ENCODE measurements at places on chromosomes 1 and 21.

DNA sequence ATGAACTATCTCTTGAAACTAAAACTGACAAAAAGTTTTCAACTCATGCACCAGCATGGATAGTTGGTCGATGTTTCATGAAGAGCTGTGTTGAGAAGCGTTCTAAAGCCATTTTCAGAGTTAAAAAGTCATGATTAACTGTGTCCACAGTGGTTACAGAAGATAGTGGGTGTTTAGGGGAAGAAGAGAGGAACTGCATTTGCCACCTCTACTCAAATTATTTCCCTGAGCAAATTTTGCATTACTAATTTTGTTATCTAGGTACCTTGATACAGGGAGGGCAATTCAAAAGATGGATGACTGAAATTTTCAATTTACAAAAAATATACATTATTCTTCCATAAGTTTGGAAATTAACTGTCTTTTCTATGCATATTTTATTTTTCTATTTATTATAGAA, 15.5 kb downstream of the SAMSN1 start:
- no peak for DNase-seq

GRCh38 chr1:108664481-108664880, 3.6 kb upstream of the HENMT1 start:
- DNase-seq = no peak

DNA sequence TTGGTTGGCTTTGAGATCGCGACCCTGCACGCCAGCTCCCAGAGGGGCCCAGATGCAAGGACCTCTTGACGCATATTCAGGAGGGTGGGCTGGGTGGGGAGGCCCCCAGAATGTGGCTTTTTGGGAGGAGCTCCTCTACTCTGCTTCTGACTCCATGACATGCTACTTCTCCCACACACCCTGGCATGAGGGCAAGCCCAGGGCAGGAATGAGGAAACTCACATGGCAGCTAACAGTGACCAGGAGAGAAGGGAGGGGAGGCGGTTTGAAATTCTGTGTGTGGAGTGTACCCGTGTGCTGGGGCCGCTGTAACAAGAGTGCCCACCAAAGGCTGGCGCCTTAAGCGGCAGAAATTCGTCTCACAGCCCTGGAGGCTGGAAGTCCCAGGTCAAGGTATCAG, 61.3 kb upstream of the GPR153 start:
- DNase-seq = no peak

- DNase-seq = no peak
These were observed 69.3 kb downstream of the NR5A2 start for GRCh38 chr1:200096774-200097173.

DNA sequence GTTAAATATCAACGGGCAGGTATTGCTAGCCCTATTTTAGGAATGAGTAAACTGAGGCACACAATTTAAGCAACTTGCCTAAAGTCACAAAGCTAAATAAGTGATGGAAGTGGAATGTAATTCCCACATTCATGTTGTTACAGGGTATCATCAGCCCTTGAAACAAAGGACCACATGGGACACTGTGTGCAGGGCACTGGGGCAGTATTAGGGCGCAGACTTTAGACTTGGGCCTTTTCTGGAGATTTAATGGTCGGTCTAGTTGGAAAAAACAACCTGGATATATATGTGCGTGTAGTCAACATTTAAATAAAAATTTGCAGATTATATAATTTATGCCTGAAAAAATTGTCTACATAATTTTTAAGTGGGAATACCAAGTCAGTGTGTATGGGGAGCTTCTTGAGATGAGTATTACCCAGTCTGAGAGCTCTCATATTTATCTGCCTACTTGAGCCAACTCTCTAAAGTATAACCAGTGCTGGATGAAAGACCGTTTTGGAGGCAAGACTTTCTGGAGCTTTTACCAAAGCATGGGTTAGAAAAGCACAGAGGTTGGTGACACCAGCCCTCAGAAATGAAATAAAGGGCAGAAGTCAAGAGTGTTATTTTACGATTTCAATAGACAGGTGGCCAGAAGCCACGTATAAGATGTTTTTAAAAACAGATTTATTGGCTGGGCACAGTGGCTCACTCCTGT, 1.6 kb downstream of the KDM1A start:
- peak; percentile 49 for DNase-seq

- peak; percentile 16 for DNase-seq
These were observed 18.7 kb upstream of the AK2 start for GRCh38 chr1:33055210-33056008.

- DNase-seq = no peak
These were observed 4.4 kb upstream of the UTP25 start for GRCh38 chr1:209823143-209824041.

GRCh38 chr1:228403231-228403631, 3.4 kb downstream of the TRIM11 start:
- no peak for DNase-seq

DNA sequence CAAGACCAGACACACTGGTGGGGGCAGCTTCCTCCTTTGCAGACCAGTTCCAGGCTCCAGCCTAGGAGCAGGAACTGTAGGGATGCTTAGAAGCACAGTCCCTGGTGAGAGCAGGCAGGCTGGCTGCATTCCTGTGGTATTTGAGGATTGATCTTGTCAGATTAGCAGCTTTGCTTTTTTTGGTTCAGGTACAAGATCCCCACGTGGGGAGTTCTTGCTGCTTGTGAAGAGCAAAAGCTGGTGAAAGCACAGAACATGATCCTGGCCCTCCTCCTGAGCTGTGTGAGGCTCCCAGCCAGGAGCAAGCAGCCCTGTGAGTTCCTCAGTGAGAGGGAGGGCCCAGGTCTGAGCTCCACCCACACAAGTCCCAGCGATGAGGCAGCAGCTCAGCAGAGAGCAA, 75.3 kb upstream of the ARTN start:
- DNase-seq = no peak

GRCh38 chr1:208127284-208127683, 116.9 kb downstream of the PLXNA2 start:
- DNase-seq = no peak

GRCh38 chr1:16088996-16089395, 15.5 kb upstream of the FAM131C start:
- no peak for DNase-seq

- no peak for DNase-seq
These were observed 458 bp downstream of the ZC3H12A start for GRCh38 chr1:37474697-37475379.

DNA sequence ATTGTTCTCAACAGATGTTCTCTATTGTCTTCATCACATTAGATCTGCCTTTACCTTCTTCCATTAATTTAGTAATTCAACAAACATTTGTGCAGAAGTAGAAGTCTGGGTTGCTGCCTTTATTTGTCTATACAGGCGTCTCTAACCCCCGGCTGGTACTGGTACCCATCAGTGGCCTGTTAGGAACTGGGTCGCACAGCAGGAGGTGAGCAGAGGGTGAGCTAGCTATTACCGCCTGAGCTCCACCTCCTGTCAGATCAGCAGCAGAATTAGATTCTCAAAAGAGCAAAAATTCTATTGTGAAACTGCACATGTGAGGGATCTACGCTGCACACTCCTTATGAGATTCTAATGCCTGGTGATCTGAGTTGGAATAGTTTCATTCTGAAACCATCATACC, 12.9 kb upstream of the EDEM3 start:
- no peak for DNase-seq

DNA sequence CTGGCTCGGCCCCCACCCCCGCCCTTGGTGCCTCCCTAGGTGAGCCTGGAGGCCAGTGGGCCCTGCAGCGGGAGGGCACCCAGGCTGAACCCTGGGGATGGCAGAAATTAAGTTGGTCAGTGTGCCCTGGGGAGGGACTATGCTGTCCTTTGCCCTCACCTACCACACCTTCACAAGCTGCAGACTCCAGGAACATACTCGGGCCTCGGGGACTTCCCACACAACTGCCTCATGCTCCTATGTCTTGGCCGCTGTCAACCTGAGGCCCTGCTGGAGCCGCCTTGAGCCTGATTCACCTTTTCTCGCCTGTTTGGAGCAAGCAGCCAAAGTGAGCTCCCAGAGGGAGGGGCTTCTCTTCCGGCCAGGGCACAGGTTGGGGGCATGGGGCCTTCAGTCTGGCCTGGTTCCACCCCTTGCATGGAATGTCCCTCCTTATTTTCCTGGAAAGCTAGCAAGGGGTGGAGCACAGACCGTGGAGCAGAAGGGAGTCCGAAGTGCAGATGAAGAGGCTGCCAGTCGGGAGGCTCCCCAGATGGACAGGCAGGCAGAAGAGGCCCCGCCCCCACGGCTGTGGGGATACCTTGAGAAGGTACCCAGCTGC, 24.7 kb downstream of the KNCN start:
- DNase-seq = no peak

DNA sequence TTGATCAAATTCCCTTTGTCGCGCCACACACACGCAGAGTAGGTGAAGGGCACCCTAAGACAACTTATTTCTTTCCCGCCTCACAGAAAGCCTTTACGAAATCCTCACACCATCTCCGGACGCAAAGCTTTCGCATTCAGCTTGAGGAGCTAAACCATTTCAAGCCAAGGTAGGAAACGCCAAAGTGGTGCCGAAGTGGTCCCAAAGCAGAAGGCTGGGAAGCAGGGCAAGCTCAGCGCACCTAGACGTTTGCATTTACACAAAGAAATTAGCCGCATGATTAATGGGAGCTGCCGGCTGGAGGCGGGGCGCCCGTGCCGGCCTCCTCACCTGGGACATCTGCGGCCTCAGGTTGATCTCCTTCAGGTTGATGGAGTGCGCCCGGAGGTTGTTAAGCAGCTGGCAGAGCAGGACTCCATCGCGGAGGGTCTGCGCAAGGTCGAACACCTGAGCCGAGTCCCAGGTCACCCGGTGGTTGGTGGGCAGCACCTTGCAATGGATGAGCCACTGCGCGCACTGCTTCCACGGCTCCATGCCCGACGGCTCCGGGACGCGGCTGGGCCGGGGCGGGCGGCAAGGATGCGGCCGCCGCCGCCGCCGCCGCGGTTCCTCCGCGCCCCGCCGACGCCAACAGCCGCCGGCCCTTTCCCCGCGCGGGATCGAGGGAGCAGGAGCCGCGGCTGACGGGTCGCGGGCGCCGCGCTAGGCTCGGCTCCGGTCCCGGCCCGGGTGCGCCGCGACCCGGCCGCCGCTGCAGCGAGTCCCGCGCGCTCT, 457 bp downstream of the VAV3 start:
- DNase-seq = peak; percentile 67

- no peak for DNase-seq
These were observed 144.2 kb downstream of the VAV3 start for GRCh38 chr1:107820801-107821200.

- DNase-seq = no peak
These were observed 1.6 kb upstream of the HAX1 start for GRCh38 chr1:154270833-154271232.

- DNase-seq = no peak
These were observed 152.7 kb upstream of the NEGR1 start for GRCh38 chr1:72435025-72435424.

DNA sequence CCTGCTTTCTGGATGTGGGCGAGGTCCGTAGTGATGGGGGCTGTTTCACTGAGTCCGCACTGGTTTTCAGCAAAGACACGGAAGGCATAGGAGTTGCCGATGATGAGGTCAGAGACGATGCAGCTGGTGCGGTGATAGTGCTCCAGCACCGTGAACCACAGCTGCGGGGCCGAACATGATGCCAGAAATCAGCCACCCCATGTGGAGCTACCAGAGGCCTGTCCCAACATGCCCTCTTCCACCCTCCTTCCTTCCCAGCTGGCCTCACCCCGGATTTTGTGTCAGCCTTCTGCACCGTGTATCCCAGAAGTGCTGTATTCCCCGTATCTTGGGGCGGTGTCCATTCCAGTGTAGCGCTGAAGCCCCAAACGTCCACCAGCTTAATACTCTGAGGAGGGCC, 10.0 kb downstream of the MYBPHL start:
- no peak for DNase-seq

DNA sequence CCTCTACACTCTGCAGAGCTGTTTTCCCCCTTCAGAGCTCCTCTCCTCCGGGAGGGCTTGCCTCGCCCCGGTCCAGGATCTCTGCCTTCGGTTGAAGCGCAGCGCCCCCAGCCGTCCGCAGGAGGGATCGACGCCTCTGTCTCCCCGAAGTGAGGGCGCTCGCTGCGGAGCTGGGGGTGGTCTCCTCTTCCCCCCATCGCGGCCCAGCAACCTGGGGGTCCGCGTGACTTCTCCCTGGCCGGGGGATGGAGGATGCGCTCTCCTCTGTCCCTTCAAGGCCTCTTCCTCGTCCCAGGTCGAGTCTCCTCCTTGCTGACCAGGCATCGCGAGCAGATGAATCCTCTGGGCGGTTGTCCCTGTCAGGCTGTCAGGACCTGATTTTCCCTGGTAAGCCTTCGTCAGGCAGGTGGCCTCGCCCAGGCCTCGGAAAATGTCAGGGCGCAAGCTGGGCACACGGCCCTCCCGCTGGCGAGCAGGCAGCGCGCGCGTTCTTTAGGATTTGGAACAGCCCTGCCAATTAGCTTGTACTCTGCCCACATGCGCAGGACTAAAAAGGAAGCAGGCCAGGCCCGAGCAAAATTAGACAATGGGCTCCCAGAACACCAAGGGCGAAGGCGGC, 90.5 kb downstream of the EDEM3 start:
- peak; percentile 90 for DNase-seq

- no peak for DNase-seq
These were observed 8.5 kb downstream of the COL16A1 start for GRCh38 chr1:31695327-31695726.

- no peak for DNase-seq
These were observed 191.6 kb downstream of the HIVEP3 start for GRCh38 chr1:41726899-41727748.

DNA sequence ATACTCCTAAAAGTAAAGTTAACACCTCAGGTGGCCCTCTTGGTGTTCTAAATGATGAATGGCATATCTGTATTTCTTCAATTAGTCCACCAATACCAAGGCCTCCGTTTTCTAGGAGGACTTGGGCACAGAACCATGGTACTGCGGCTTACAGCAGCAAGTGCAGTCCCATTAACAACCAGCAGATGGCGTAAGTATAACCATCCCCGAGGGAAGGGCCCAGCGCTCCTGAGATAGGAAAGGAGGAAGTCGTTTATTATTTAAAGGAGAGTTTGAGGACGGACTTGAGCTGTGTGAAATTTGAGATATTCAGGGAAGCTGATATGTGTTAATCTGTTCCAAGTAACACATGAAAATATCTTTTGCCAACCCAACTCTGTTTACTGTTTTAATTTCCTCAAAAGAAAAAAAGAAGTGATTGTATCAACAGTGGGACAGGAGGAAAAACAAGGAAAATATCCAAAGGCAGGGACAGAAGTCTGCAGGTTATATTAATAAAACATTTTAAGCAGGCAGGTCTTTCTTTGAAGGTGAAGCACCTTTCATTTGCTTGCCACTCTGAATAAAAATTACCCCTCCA, 37.7 kb upstream of the KCNJ15 start:
- DNase-seq = peak; percentile 60

GRCh38 chr1:149849111-149849946, 50.0 kb upstream of the BOLA1 start:
- no peak for DNase-seq
